ENCODE measurements at places on chromosomes 11 and 22. TPM values are rescaled to one million over a fixed set of nuclear protein-coding genes. Genes with fewer than 3 reads are reported as not detected.

The UCP3 gene
- polyA plus RNA-seq = 5.2 TPM

The GATD1 gene
- polyA plus RNA-seq = 51.7 TPM

The OR56A3 gene
- polyA plus RNA-seq = not detected

The TLCD5 gene
- polyA plus RNA-seq = 18.1 TPM

The NRXN2 gene
- polyA plus RNA-seq = 10.0 TPM

The MMP8 gene
- not detected for polyA plus RNA-seq

The PMM1 gene
- 56.1 TPM for polyA plus RNA-seq

The KCTD14 gene
- 7.6 TPM for polyA plus RNA-seq

The OR52I2 gene
- not detected for polyA plus RNA-seq

DNA sequence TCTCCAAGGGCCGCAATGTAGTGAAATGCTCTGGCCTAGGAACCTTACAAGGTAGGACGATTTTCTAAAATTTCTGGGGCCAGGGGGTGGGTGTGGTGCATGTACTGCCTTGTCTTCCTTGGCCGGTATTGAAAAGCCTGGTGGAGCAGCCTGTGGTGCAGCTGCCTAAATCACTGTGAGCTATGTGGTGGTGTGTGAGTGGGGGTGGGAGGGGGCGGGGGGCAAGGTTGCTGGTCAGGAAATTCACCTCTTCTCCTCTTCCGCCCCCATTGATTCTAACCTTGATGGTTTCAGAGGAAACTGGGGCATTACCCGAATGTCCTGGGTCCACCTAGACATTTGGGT, 137.2 kb downstream of the DBX1 start:
- no peak for DNase-seq

DNA sequence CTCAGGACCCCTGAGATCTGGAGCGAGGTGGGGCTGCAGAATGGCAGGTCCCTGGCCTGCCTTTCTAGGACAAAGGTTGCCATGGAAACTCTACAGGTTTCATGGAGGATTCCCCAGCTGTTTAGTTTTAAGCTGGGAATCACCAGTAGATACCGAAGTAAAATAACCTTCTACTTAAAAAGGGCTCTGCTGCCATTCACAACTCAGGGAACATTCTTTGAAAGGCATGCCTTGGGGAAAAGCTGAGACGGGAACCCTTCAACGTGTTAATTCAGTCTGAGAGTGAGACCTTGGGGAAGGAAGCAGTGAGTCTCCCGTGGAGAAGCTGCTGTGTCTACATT, 493.3 kb downstream of the BRD1 start:
- DNase-seq = no peak

- no peak for DNase-seq
Observed at GRCh38 chr22:42222140-42222539, 48.3 kb downstream of the TCF20 start.

- no peak for DNase-seq
Observed at GRCh38 chr11:130396965-130397364, 31.4 kb downstream of the ADAMTS8 start.

- no peak for DNase-seq
Observed at GRCh38 chr22:25383892-25384291, 164.5 kb downstream of the CRYBB2 start.

- DNase-seq = no peak
Observed at GRCh38 chr11:46498968-46499367, 94.9 kb downstream of the AMBRA1 start.

GRCh38 chr22:37843741-37844089, 419 bp downstream of the ANKRD54 start:
- no peak for DNase-seq

GRCh38 chr11:107999759-108000455, 8.8 kb upstream of the CUL5 start:
- no peak for DNase-seq

DNA sequence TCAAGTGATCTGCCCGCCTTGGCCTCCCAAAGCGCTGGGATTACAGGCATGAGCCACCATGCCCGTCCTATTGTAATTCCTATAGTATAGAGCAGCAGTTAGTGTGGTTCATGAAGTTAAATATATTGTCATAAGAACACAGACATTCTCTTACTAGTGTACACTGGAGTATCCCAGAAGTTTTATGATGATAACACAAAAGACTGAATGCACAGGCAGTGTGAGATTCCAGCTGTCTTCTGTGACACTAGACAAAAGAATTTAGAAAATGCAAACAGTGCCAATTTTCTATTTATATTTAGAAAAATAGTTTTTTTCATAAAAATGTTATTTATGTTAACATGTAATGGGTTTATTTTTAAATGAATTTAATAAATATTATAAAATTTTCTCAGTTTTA, 39.4 kb upstream of the RBX1 start:
- no peak for DNase-seq

DNA sequence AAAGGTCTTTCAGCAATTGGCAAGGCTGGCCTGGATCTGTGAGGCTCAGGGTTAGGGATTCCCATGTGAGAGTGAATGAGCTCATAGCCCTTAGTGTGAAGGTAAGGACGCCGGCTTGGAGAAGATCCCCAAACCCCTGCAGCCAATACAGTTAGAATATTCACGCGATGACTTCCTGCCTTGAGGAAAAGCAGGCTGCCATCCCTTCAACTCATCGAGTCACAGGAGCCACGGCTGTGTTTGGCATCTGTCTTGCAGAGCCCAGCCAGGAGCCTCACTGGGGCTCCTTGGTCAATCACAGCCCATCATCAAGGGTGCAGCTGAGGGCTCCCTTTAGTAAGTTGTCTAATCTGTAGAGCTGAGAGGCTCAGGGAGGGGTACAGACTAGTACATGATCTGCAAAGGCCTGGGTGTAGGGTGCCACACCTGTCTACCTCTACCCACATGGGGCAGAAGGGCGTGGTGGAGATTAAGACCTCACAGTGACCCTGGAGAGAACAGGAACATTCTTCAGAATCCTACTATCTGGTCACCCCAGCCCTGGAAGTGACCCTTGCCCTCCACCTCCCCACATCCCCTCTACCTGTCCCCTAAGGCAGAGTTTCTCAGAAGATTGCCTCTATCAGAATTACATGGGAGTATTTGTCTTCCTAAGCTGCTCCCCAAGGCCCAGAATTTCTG, 18.5 kb downstream of the IL10RA start:
- DNase-seq = no peak

DNA sequence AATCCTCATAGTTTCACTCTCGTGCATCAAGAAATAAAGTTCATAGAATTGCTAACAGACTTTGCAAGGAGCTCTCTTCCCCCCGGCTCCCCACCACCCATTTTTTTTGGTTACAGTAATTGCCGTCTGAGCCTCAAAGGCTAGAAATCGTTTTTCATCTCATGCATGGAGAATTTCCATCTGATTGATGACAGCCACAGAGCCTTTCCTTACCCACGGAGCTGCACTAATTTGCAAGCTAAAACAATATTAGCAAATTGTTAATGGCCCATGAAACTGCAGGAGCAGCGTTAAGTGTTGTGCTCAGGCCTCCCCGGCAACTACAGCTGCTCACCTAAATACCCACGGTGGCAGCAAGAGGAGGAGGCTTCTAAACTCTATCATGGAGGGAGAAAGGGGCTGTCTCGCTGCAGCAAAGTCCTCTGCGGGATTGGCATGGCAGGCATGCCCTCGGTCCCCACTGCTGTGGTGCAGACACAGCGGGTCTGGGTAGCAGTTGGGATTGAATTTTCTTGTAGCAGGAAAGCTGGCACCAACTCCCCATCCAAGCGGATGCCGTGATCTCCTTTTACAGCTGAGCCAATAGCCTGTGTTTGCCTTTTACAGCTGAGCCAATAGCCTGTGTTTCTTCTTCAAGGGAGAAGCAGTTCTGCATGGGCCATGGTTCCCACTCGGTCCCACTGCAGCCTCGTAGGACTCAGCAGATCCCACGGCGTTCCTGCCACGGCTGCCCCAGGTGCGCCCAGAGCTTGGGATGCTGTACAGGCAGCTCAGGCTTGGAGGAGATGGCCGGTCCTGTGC, 412.3 kb downstream of the BRD1 start:
- DNase-seq = no peak

- DNase-seq = no peak
Observed at GRCh38 chr11:120881596-120881995, 142.3 kb upstream of the TBCEL start.

GRCh38 chr22:24697621-24698082, 76.9 kb downstream of the PIWIL3 start:
- DNase-seq = peak; percentile 84

GRCh38 chr11:133579165-133580031, 47.1 kb upstream of the OPCML start:
- no peak for DNase-seq

DNA sequence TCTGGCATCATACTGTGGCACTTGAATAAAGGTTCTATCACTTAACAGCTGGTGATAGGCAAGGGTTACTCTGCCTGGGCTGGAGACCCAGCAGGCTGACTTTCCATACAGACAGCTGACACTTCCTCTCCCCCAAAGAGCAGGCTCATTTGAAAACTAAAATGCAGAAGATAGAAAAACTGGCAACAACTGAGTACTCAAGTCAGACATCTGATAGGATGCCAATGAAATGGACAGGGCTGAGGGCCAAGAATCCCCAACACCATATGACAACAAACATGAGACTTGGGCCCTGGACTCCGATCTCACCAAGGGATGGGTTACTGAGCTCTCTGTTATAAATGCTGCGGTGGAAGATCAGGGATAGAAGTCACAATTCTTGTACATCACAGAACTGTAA, 237.2 kb downstream of the LRRC4C start:
- no peak for DNase-seq

GRCh38 chr22:35192129-35192918, 65.0 kb upstream of the HMGXB4 start:
- no peak for DNase-seq

DNA sequence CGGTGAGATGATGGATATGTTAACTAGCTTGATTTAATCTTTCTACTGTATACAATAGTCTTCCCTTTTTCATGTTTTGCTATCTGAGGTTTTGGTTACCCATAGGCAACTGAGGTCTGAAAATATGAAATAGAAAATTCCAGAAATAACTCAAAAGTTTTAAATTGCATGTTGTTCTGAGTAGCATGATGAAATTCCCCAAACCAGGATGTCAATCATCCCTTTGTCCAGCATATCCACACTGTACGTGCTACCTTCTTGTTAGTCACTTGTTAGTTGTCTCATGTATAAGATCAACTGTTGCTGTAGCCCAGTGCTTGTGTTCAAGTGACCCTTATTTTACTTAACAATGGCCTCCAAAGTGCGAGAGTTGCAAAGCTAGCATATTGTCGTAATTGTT, 21.2 kb upstream of the OR10W1 start:
- DNase-seq = no peak

GRCh38 chr22:50678651-50679521, 6.3 kb downstream of the SHANK3 start:
- DNase-seq = no peak

GRCh38 chr11:78822931-78823423, 248.3 kb upstream of the NARS2 start:
- DNase-seq = peak; percentile 66

GRCh38 chr11:69674267-69674885, 777 bp downstream of the LTO1 start:
- no peak for DNase-seq

DNA sequence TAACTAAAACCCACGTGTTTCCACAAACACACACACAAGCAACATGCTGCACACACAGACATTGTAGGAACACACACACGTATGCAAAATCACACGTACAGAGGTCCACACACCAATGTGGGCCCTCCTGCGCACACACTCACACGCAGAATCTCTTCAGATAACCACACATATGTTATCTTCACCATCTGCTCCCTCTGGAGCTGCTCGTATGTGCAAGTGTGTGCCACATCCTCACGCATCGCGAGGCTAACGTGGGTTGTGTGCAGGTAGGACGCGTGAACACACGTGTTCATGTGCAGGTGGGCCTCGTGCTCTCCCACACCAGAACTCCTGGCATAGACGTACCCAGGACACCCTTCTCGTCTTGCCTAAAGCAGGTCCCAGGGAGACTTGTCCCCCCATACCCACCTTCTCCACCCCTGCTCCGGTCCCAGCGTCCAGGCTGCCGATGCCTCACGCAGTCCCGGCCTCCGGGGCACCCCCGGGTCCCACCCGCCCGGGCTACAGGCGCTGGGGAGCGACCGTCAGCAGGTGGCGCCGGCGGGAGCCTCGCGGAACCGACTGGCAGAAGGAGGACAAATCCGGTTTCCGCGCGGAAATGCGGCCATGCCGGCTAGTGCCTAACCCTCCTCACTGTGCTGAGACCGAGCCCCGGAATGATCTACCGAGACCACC, 10.3 kb upstream of the IGSF9B start:
- no peak for DNase-seq
